ENCODE measurements at places on chromosomes 5 and 9.
A peak's percentile ranks its signal among the peaks of the same experiment; 100 is the strongest.

- no peak for DNase-seq
Measured at GRCh38 chr9:111621895-111622480, 9.1 kb upstream of the DNAJC25 start.

DNA sequence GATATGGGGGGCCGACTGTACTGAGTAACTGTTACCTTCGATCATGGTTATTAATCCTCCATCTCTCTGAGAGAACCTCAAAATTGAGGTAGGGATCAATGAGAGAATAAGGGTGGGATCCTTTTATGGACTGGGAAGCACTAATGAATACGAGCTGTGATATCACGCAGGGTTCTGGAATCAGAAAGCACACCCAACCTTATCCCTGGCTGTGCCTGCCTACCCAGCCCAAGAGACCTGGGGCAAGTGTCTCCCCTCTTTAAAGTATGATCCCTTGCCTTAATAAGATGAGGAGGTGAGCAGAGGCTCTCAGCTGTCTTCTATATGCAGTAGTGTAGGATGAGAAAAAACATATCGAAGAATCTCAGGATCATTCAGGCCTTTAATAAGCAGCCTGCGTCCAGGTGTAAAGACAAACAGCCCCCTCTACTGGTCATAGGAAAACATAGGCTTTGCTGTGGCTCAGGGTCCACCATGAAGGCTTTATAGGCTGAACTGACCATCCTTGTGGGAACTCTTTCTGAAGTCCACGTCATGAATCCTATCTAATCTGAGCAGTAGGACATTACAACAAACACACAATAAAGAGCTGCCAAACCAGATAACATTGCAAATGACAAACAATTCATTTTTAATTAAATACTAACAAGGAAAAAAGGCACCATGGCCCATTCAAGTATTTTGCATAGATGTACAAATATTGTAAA is 16.8 kb downstream of the NIPAL4 start:
- no peak for DNase-seq

- DNase-seq = no peak
Measured at GRCh38 chr5:12460493-12461261, 556.4 kb upstream of the CTNND2 start.

GRCh38 chr9:90288275-90288639 is 354.4 kb downstream of the DIRAS2 start:
- DNase-seq = no peak

- DNase-seq = no peak
Measured at GRCh38 chr5:73654819-73655318, 28.9 kb downstream of the ARHGEF28 start.

DNA sequence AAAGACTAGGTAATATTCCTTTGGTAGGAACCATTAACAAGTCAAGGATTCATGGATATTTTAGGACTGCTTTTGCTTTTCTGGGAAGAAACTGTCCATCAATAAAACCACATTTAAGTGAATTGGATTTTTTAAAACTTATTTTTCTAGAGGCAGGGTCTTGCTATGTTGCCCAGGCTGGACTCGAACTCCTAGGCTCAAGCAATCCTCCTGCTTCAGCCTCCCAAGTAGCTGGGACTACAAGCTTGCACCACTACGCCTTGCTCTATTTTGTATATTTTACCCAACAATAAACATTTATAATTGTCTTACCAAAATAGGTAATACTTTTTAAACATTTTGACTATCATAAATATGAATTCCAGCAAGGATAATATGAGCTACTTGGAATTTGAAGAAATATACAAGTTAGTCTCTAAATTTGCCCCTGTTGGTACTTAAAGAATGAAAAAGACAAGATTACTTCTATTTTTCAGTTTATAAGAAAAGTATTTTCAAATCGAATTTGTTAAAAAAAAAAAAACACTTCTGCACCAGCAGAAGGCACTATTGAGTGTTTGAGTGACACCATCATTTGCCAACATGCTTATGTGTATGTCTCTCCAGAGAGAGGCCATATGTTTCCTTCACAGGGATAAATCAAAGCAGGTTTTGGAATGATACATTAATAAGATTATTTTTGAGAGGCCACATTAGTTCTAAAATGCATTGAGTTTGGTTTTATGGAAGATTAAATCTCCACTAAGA is 60.0 kb upstream of the CARTPT start:
- no peak for DNase-seq

DNA sequence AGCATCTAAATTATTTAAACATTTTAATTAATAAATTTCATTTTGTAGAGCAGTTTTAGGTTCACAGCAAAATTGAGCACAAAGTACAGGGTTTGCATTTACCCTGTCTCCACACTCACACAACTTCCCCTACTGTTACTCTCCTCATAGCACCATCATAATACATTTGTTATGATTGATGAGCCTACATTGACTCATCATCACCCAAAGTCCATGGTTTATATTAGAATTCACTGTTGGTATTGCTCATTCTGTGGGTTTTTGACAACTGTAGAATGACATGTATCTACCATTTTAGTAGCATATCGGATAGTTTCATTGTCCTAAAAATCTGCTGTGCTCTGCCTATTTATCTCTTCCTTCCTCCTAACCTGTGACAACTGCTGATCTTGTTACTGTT is 411.1 kb upstream of the MPDZ start:
- no peak for DNase-seq

- no peak for DNase-seq
Measured at GRCh38 chr5:118551716-118552115, 436.6 kb downstream of the DTWD2 start.

GRCh38 chr9:3214741-3215140 is 311.1 kb downstream of the RFX3 start:
- DNase-seq = no peak

DNA sequence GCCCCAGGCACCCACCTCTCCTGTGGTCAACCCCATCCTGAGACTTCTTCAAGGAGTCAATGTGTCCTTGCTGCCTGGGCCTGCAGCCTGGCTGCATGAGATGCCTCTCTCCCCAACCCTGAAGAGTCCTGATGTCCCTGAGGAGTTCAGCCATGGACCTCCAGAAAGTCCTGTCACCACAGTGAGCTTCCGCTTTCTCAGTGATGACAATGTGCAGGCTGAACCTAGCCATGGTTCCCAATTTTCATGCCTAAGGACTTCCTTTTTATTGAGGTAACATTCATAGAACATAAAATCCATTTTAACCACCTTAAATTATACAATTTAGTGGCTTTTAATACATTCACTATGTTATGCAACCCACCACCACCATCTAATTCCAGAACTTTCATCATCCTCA is 29.1 kb downstream of the DAP start:
- DNase-seq = no peak

DNA sequence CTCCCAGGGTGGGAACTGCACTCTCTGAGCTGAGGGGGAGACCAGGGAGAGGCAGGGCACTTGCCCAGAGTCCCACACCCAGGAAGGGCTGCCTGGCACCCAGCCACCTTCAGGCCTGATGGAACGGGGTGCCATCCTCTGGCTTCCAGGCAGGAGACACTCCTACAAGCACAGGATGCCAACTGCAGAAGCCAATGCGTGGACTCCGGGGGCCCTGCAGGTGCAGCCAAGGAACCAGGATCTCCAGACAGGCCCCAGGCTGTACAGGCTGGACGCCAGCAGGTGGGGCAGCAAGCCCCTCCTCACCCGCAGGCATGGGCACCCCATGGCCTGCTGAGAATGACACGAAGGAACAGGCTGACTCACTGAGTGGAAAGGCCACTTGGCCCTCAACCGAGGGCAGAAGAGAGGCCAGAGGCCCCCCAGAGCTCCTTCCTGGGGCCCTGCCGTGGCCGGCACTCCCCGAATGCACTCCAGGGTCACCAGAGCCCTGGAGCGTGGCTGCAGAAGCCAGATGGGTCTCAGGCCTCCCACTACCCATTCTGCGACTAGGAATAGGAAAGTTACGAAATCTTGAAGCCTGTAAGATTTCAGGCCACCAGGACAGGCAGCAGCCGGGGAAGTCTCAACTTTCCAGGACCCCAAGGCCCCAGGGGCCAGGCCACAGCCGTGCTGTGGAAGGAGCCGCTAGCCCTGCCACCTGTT is 15.7 kb downstream of the NACC2 start:
- no peak for DNase-seq

DNA sequence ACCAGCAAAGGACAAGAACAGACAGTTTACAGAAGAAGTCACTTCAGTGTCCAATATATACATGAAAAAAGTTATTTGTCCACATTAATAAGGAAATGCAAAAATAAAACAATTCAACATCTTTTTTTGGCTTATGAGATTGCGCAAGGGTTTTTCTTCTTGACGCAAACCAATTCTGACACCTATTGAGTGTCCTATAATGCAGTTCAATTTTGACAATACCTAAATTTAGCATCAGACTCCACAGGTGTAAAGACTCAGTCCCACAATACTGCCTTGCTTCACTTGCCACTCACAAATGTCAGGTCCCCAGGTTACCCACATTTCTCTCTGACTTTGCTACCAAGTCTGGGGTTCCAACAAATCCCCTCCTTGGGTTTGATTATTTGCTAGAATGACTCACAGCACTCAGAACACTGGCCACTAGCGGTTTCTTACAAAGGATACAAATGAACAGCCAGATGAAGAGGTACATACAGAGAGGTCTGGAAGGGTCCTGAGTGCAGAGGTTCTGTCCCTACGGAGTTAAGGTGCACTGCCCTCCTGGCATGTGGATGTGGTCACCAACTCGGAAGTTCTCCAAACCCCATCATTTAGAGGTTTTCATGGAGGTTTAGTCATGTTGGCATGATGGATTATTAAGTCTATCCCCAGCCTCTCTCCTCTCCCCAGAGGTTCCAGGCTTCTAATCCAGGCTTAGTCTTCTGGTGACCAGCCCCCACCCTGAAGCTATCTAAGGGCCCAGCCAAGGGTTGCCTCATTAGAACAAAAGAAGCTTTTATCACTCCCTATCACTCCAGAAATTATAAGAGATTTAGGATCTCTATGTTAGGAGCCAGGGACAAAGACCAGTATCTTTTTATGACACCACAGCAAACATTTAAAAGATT is 27.0 kb upstream of the SLC22A5 start:
- DNase-seq = no peak

- DNase-seq = no peak
Measured at GRCh38 chr9:100449420-100449819, 22.5 kb downstream of the MSANTD3 start.

- DNase-seq = peak; percentile 12
Measured at GRCh38 chr5:16615741-16616535, 859 bp downstream of the RETREG1 start.

- DNase-seq = no peak
Measured at GRCh38 chr9:98215271-98215670, 22.8 kb upstream of the CORO2A start.

DNA sequence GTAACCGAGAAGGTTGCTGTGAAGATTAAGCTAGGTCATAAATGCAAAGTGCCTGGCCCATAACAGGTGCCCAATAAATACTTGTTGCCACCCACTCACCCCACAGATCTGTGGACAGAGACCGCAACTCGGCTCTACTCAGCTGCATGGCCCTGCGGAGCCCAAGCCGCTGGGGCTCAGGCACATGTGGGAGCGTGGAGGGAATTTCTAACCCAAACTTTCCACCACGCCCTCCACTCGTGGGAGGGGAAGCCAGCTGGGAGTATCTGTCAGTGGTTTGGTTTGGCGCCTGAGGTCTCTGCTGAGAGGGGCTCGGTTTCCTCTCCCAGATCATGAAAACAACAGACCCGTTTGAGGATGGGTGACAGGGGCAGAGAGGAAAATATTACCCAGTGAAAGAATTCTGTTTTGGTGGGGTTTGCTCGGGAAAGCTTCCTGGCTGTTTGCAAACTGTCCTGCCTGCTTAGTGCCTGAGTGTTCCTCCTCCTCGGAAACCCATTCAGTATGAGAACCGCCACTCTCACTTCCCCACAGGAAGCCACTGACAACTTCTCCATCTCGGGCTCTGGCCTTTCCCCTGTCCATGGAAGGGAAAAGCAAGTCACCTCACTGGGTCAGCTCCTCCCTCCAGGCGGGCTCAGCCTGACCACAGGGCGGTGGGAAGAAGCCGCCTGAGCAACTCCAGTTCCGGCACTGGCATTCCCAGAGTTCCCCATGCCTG is 60.1 kb downstream of the RGS3 start:
- DNase-seq = peak; percentile 53

DNA sequence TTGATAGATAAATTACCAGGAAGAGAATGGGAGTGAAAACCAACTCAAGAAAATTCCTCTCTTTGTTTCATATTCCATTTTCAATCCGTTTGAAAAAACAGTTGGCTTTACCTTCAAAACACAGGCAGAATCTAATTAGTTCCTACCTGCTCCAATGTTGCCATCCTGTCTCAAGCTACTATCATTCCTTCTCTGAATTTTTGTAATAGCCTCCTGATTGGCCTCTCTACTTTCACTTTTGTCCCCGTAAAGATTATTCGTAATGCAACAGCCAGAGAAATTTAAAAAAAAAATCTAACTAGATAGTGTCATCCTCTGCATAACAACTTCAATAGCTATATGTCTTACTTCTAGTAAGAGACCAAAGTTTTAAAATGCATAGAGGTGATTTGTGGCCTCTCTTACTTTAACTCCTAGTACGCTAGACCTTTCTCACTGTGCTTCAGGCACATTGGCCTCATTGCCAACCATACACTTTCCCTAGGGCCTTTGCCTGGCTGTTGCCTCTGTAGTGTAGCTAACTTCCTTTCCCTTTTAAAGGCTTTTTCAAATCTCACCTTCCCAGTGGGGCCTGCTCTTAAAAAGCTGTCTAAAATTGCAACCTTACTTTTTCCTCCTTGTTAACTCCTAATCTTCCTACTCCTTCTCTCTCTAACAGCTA is 311.3 kb upstream of the GRIN3A start:
- no peak for DNase-seq

DNA sequence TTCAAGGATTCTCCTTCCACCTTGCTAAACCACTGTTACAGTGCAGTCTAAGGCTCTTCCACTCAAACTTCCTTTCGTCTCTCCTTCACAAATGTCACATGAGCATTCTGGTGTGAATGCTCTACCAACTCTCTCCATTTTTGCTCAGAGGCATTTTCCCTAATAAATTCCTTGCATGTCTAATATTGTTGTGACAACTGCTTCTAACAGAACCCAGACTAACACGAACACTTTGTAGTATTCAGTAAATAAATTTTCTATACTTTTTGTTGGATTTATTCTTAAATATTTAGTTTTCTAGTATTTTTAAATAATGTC is 24.0 kb downstream of the RAPGEF6 start:
- DNase-seq = no peak

- DNase-seq = no peak
Measured at GRCh38 chr9:133763272-133764183, 25.4 kb upstream of the SARDH start.

GRCh38 chr9:105291422-105291859 is 47.0 kb downstream of the SLC44A1 start:
- no peak for DNase-seq

GRCh38 chr5:157212307-157212706 is 31.7 kb downstream of the ITK start:
- no peak for DNase-seq

- no peak for DNase-seq
Measured at GRCh38 chr9:3981897-3982296, 318.0 kb downstream of the GLIS3 start.
